Muscle of arm (tissue), 14 donors: ENCODE measurements at places on chromosomes 6 and 20. TPM values are rescaled to one million over a fixed set of nuclear protein-coding genes. Genes with fewer than 3 reads are reported as not detected.

The DEFB124 gene
- 0.73 TPM for polyA plus RNA-seq

The MED23 gene
- 29.6 TPM for polyA plus RNA-seq

The ESR1 gene
- polyA plus RNA-seq = 2.0 TPM

The HTR1E gene
- polyA plus RNA-seq = not detected

The GSTA1 gene
- not detected for polyA plus RNA-seq

The SNAP91 gene
- polyA plus RNA-seq = 1.8 TPM

The ZSCAN26 gene
- polyA plus RNA-seq = 20.6 TPM

The MICA gene
- polyA plus RNA-seq = 9.6 TPM

The ZSCAN31 gene
- polyA plus RNA-seq = 8.5 TPM

The TCF21 gene
- polyA plus RNA-seq = 0.04 TPM

The SLC32A1 gene
- polyA plus RNA-seq = not detected

The CLPSL2 gene
- not detected for polyA plus RNA-seq

The COL21A1 gene
- 172 TPM for polyA plus RNA-seq

The TPD52L1 gene
- 48.9 TPM for polyA plus RNA-seq

- DNase-seq = no peak
Measured at GRCh38 chr20:48340883-48341281, 486.9 kb downstream of the PREX1 start.

DNA sequence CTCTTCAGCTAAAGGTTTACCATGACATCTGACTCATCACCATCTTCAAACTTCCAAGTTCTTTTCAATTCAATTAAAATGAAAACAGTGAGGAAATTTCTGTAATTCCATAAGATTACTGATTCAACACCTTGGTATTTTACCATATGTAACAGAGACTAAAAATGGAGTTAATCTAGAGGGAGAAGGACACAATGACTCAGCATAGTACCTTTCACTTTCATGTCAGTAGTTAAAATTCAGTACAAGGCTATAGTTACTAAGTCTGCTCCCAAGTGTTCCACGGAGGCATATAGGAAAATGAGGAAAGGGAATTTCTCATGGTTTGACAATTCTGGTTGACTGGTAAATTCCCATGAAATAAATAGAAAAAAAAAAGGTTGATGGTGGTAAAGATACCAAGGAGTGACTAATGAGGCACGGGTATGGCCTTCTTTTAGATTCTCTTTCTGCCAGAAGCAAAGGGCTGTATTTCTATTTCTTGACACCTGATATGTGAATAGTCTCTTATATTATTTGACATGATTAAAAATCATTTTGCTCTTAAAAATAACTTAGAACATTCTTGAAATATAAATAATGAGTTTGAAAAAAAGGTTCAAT, 526.7 kb upstream of the ADGRB3 start:
- no peak for DNase-seq

DNA sequence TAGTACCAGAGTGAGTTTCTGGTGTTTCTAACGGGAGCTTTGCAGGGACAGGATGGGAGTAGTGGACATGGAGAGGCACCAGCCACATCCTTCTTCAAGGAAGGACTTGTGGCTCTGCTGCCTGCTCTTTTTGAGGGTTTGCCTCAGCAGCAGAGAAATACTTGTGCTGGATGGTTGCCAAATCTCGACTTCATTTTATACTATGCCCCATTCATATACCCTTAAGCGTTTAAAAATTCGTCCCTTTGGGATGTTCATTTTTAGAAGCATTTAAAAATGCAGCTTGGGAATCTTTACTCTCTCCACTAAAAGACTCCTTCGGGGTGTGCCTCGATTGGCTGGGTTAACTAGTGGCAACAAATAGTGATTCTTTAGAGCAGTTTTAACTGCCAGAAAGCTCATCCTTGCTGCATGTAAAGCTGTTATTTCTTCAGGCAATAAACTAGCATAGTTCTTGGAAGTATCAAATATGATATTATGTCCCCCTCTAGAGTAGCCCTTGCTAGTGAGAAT, 126.5 kb upstream of the B3GAT2 start:
- no peak for DNase-seq

DNA sequence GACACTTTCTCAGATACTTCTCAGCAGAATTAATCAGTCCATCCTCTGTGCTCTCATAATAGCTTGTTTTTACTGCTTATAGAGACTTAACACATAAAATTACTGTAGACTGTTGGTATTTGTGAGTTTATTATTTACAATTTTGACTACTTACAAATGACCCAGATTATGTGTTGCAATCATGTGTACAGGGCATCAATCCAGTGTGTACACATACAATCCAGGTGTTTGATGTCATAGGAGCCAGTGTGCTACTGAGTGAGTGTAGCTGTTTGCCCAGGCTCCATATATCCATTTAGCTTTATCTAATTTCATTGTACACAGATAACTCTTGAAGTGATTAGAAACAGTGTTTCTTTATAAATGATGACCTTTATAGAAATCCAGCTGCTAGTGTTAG, 31.3 kb downstream of the TRMT11 start:
- DNase-seq = no peak

DNA sequence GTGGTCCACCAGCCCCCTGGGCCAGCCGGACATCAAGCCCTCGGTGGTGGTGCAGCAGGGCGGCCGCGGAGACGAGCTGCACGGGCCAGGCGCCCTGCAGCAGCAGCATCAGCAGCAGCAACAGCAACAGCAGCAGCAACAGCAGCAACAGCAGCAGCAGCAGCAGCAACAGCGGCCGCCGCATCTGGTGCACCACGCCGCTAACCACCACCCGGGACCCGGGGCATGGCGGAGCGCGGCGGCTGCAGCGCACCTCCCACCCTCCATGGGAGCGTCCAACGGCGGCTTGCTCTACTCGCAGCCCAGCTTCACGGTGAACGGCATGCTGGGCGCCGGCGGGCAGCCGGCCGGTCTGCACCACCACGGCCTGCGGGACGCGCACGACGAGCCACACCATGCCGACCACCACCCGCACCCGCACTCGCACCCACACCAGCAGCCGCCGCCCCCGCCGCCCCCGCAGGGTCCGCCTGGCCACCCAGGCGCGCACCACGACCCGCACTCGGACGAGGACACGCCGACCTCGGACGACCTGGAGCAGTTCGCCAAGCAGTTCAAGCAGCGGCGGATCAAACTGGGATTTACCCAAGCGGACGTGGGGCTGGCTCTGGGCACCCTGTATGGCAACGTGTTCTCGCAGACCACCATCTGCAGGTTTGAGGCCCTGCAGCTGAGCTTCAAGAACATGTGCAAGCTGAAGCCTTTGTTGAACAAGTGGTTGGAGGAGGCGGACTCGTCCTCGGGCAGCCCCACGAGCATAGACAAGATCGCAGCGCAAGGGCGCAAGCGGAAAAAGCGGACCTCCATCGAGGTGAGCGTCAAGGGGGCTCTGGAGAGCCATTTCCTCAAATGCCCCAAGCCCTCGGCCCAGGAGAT, 1.0 kb downstream of the POU3F2 start:
- no peak for DNase-seq

DNA sequence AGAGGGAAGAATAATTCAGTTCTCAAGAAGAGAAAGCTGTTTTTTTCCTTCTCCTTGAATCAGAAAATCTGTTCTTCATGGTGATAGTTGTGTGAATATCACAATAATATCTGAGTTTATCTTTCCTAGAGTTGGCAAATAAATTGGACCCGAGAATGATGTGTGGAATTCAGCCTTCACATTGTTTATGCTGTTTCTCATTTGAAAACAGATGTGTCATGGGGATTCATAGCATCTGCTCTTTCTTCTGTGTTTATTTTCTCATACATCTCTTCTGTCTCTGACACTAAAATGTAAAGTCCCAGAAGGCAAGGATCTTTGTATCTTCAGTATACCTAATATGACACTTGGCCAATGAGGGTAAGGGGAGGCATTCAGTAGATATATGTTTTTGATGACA, 103.6 kb upstream of the SGK1 start:
- DNase-seq = no peak

- peak; percentile 65 for DNase-seq
Measured at GRCh38 chr20:1803061-1803931, 91.9 kb upstream of the SIRPA start.

DNA sequence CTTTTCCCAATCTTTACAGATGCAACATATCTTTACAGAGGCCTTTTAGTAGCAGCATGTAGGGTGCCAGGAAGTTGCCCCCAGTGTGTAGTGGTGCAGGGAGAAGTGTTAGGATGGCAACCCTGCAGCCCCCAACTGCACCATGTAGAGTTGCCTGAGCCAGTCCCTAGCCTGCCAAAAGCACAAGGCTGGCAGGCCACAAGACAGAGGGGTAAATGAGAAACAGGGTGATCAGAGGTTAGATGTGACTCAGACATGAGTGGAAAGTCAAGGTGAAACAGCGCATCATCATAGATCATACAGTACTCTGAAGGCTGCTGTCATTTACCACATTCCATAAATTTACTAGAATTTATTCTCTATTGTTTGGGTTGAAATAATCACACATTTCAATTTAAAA, 467.5 kb downstream of the PRKN start:
- no peak for DNase-seq

DNA sequence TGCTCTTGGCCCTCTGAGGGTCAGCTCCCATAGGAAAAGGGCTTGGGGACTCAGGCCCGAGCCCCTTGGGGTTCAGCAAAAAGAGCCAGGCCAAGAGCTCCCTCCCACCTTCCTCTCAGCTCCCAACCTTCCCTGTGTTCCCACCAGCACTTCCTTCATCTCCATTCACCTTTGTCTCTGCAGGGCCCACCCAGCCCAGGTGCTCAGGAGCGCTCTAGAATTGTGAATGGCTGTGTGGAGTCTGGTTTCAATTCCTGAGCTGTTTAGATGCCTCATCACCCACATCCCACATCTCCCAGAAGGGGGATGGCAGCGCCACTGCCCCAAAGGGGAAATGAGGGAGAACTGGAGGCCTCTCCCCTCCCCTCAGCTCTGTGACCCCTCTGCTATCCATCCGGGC, 7.7 kb downstream of the GRM4 start:
- no peak for DNase-seq

DNA sequence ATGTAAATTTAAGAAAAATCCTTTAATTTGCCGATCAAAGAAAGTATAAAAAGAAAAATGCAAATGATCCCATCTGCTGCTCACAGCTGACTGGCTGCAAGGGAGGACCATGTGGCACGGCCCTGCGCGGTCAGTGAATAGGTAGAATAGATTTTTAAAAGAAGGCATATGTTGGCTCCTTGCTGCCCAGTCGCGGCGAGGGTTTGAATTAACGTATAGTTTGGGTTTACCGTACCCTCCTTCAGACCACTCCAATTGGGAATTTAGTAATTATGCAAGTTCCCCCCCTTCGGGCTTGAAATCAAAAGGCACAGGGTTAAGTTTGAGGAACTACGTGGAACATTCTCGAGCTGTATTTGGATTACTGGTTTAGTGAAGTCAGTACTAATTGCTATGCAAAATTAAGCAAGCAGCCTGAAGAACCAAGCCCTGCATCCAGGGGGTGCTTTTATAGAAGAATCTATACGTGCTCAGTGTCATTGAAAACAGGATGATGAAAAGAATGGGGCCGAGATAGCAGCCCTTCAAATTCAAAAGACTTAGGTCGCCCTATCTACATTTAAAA, 1.1 kb upstream of the BEND3 start:
- no peak for DNase-seq

DNA sequence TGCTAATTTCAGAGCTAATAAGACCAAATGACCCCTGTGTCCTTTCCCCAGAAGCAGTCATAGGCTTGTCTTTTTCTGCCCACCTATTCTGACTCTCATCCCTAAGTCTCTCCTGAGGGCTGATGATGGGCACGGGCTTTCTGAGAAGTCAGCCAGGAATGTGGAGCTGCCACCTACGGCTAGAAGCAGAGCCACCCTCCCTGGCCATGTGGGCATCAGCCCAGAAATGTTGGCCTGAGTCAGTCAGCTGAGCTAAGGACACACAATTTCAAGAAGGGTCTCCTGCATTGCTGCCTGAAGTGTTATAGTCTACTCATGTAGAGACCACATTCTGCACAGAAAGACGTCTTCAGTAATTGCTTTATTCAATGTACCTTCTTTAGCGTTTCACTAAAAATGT, 17.1 kb downstream of the MYLIP start:
- no peak for DNase-seq

DNA sequence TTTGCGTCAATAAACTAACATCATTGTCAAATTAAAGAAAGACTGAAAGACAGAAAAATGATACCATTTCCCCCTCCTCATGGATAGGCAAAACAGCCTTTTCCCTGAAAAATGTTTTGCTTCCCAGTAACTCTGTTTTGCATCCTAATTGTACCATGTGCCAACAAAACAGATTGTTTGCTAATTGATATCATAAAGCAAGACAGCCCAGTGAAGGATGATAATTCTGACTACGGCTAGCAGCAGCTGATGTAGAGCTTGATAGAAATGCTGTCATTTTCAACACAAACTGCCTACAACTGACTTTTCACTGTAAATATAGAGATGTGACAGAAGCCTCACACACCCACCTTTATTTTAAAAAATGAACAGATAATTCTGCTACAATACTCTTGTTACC, 1061.6 kb downstream of the HACE1 start:
- DNase-seq = no peak

DNA sequence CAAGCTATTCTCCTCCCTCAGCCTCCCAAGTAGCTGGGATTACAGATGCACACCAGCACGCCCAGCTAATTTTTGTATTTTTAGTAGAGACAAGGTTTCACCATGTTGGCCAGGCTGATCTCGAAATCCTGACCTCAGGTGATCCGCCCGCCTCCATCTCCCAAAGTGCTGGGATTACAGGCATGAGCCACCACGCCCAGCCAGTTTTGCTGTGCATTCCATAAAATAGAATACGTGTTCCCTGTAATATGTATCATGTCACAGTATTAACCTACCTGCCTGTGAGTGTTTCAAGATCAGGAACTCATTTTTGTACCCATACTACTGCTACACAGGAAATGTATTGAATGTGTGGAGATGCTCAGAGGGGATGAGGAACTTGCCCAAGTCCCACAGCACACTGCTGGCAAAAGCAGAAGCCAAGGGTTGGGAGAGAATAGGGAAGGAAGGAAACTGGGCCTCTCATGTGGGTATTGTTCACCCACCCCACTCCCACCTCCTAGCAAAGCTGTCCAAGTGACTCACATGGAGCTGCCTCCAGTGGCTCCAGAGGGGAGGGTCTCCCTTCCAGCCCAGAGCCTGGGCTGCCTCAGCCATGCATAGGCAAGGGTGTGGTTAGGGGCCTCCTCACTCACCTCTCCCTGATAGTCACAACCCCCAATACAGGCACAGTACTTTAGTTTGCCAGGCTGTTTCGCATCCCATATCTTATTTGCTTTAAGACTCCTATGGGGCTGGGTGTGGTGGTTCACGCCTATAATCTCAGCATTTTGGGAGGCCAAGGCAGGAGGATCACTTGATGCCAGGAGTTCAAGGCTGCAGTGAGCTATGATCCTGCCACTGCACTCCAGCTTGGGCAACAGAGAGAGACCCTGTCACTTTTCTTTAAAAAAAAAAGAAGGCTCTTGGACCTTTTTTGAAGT, 9.4 kb downstream of the HM13 start:
- no peak for DNase-seq

- DNase-seq = peak; percentile 25
Measured at GRCh38 chr6:109297406-109298110, 84.7 kb downstream of the CD164 start.

- no peak for DNase-seq
Measured at GRCh38 chr6:19311786-19312185, 525.4 kb upstream of the ID4 start.

GRCh38 chr20:49594143-49594930, 26.4 kb upstream of the PTGIS start:
- peak; percentile 80 for DNase-seq

- no peak for DNase-seq
Measured at GRCh38 chr6:33175436-33176069, 16.7 kb downstream of the COL11A2 start.

- no peak for DNase-seq
Measured at GRCh38 chr6:41694815-41695526, 40.4 kb downstream of the TFEB start.

- DNase-seq = no peak
Measured at GRCh38 chr6:111356551-111356950, 126.5 kb downstream of the REV3L start.

- DNase-seq = no peak
Measured at GRCh38 chr20:31473331-31474096, 1.4 kb downstream of the DEFB124 start.
